HT-29 (cell line): ENCODE measurements at places on chromosomes 7 and 10. TPM values are rescaled to one million over a fixed set of nuclear protein-coding genes. Genes with fewer than 3 reads are reported as not detected.

Gene ASB10
- not detected in 2 replicates for total RNA-seq

Gene GARIN1A
- total RNA-seq: under 0.01 and 0.86 TPM in 2 replicates

Gene KLHL7
- total RNA-seq: 13.0 and 29.9 TPM in 2 replicates

Gene NME8
- total RNA-seq: not detected in 2 replicates

Gene JAKMIP3
- total RNA-seq: 0.08 TPM in 1 of 2 replicates, not detected in the other

Gene SOSTDC1
- total RNA-seq: 21.1 and 22.2 TPM in 2 replicates

Gene ZNF273
- 1.5 and 3.2 TPM in 2 replicates for total RNA-seq

Gene FAM25C
- not detected in 2 replicates for total RNA-seq

Gene ZCCHC24
- 0.10 TPM in 1 of 2 replicates, not detected in the other for total RNA-seq

Gene PNLIPRP2
- not detected in 2 replicates for total RNA-seq

Gene COBL
- total RNA-seq: 7.6 and 8.6 TPM in 2 replicates

Gene UROS
- 44.0 and 48.0 TPM in 2 replicates for total RNA-seq

Gene DKK1
- 23.7 and 28.5 TPM in 2 replicates for total RNA-seq

- no peak for DNase-seq
Observed at GRCh38 chr7:102061354-102061945, 225.2 kb upstream of the SH2B2 start.

DNA sequence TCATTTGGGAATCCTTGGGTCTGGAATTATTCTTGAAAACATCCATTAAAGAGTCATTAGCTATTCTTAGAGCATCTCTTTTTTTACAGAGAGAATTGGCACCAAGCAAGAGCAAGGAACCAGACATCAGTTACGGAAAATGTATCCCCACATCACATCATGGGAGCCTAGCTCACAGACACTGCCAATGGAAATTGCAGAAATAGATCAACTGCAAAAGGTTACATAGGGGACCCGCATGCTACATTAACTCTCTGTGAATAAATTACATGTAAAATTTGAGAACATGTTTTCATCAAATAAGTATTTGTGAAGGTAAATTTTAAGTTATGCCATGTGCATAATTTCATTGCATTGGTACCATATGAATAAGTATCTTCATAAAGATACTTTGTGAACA, 224.8 kb downstream of the ZNF248 start:
- DNase-seq: no peak

- no peak for DNase-seq
Observed at GRCh38 chr7:48637382-48637781, 287.0 kb upstream of the CDC14C start.

GRCh38 chr10:34477249-34477648, 337.8 kb downstream of the PARD3 start:
- DNase-seq: peak; percentile 22

DNA sequence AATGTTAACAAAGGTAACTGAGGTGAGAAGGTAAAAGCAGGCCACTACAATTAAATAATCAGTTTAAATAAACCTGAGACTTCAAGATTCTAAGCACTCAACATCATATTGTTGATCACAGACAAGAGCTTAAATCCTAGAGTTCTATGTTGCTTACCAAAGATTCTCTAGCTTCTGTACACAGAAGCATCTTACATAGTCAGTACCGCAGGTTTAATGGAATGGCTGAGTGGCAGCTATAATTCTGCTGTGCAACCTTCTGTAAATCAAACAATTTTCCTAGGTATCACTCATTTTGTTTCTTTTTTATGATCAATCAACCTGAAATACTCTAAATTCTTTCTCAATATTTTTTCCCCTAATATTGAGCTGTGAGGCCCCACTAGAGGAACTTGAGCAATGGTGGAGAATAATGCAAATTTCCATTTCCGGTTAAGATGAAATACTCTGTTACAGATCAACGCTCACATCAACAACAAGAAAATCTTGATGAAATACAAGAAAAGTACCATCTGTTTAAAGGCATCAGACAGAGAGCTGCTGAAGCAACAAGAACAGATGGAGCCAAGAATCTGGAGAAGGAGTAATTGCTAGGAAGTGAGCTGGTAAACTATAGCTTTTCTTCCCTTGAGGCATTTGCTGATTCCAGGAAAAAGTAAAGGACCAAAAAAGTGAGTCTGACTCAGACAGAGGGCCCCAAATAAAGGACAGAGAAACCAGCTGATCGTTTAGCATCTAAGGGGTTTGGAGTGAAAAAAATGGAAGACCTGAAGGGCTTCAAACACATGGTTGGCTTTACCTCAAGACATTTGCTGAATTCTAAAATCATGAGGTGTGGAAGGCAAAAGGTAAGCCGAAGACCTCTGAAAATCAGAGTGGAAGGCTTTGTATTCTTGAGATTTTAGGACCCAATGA, 22.6 kb downstream of the PNPLA8 start:
- DNase-seq: no peak

DNA sequence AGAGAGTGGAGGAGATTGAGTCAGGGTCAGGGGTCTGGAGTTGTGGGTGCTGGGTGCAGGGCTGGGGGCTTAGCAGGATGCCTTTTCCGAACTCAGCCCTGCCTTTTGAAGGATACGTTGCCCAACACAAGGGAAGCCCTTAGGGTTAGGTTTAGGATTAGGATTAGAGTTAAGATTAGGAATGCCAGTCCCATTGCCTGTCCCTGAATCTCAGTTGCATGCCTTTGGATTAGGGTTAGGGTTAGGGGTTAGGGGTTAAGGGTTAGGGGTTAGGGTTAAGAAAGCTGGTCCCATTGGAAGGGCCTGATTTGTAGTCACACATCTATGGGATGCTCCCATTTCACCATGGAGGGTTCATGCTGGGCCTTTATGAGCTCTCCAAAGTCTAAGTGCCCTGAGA, 20.8 kb upstream of the ZNF488 start:
- no peak for DNase-seq

DNA sequence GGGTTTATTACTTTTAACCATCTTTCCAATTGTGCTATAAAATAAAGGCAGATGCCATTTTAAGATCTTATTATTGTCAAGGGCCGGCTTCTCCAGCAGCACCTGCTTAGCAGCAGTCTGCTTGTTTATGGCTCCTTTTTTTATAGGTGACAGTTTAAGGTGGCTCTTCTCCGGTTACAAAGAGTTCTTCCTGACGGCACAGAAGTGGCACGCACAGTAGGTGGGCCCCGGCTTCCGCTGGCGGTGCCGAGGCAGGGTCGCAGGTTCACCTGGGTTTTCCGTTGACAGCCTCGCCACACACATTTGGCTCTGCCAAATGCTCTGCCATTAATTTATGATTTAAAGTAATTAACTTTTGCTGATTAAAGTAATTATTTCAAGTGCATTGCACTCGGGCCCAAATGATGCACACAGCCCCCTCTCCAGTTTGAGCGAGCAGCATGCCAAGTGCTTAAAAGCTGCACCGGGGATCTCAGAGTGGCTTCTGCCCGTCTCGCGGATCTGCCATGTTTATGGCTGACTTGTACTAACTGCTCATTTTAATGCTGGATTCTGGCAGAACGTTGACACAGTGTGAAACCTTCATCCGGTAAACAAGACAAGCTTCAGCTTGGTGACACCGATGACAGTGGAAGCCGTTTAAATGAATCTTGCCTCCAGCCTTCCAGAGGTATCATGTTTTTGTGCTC, 355.1 kb upstream of the MKI67 start:
- DNase-seq: no peak

DNA sequence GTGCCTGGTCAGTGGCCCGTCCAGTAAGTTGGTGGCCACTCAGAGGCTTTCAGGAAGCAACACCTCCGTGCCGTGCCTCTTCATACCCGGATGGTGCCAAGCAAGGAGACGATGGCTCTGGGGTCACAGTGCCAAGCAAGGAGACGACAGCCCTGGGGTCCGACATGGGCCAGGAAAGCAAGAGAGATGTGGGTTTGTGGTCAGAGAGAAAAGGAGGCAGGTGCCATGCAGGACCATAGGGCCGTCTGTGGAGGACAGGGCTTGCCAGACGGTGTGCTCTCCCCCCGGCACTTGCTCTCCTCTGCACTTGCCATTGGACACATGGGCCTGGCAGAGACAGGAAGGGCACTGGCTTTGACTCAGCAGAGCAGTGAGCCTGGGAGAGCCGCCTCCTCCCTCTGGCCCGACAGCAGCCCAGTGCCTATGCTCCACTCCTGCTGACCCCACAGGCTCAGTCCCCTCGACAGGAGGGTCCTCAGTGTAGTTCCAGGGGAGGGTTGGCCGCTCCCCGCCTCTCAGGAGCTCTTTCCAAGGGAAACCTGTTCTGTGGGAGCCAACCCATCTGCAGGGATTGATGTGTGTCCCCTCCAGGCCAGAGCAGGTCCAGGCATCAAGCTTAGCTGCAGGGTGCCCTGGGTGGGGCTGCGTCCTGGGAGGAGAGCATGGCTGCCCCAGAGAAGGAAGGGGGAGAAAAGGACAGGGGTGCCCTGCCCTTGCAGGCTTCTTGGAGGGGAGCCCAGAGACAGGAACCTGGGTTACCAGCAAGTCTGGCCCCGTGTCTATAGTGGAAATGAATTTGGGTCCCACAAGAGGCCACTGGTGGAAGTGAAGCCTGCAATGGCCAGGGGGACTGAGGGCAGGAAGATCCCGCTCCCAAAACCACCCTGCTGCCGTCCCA, 7.6 kb upstream of the CALML5 start:
- DNase-seq: no peak

GRCh38 chr7:76330261-76330660, 27.8 kb downstream of the HSPB1 start:
- no peak for DNase-seq

- peak; percentile 67 for DNase-seq
Observed at GRCh38 chr7:44196450-44196872, 4.3 kb upstream of the YKT6 start.

GRCh38 chr7:136061433-136061832, 84.3 kb upstream of the MTPN start:
- DNase-seq: no peak

DNA sequence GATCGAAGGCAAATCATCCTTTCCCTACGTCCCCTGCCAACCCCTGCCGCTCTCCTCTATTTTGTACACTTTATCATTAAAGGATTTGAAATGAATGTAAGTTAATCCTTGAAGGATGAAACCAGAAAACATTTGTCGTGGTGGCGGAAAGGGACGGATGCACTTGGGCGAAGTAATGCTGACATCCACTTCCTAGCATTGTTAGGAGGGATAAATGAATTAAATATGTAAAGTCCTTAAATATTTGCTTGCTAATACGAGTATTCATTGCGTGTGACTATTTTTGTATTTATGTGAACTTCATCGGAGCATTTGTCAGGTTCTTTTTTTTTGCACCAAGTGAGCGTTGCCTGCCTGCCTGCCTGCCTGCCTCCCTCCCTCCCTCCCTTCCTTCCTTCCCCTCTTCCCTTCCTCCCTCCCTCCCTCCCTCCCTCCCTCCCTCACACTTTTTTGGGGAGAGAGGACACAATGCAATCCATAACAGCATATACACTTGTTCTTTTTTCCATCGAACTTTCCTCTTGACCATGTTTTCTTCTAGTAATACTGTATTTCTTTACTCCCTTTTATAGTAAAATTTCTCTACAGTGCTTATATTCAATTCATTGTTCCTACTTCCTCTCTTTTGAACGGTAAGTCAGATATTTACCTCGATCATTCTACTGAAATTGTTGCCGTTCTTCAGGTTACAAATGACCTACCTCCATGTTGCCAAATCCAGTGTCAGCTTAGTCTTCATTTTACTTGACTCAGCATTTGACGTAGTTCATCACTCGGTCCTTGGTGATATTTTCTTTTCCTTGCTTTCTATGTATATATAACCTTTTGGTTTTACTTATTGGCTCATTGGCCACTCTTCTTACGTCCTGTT, 831 bp downstream of the CCDC7 start:
- peak; percentile 60 for DNase-seq

GRCh38 chr10:100576282-100576635, 40.5 kb downstream of the HIF1AN start:
- no peak for DNase-seq

- no peak for DNase-seq
Observed at GRCh38 chr10:30805061-30805460, 175.5 kb upstream of the LYZL2 start.

- DNase-seq: no peak
Observed at GRCh38 chr7:81993186-81993585, 223.3 kb upstream of the HGF start.

DNA sequence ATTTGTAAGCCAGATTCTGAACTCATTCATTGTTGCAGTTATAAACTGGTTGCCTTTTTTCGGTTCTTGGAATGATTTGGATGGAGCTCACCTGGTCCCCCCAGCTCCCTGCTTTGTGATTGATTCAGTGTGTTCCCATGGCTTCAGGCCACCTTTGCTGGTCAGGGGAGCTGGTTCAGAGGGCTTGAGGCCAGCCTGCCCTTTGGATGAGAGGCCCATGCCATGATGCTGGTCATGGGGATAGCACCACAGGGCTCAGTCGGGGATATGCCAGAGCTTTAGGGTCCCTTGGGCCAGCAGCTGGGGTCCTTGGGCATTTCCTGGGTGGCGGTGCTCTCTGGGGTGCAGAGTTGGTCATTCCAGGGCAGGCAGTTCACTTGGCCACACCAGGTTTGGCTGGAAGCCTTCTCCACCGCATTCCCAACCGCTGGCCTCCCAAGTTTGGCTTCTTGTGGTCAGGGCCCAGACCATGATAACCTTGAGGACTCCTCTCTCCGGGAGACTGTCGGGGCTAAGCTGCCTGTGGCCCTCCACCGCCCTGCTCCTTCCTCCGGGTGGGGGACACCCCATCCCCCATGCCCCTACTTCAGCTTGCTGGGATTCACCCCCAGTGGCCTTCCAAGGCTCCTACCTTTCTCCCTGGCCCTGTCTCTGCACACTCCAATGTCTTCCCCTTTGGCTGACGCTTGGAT, 65.1 kb downstream of the MGMT start:
- DNase-seq: peak; percentile 6

GRCh38 chr7:139430443-139430842, 53.0 kb downstream of the KLRG2 start:
- no peak for DNase-seq

DNA sequence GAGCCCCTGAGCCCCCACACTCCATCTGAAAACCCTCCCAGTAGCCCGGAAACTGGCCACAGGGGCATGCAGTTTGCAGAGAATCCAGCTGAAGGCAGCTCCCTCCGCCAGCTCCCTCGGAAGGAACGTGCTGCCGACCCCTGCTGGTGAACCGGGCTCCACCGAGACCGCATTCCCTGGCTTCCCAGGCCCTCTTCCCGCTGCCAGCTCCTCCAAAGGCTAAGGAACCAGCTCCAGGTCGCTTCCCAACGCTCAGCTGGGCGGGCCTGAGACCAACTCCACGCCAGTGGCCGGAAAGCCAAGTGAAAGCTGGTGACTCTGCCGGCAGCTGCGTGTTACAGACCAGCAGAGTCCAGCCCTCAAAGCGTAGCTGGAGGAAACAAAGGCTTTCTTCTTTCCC, 35.8 kb downstream of the GPER1 start:
- no peak for DNase-seq

DNA sequence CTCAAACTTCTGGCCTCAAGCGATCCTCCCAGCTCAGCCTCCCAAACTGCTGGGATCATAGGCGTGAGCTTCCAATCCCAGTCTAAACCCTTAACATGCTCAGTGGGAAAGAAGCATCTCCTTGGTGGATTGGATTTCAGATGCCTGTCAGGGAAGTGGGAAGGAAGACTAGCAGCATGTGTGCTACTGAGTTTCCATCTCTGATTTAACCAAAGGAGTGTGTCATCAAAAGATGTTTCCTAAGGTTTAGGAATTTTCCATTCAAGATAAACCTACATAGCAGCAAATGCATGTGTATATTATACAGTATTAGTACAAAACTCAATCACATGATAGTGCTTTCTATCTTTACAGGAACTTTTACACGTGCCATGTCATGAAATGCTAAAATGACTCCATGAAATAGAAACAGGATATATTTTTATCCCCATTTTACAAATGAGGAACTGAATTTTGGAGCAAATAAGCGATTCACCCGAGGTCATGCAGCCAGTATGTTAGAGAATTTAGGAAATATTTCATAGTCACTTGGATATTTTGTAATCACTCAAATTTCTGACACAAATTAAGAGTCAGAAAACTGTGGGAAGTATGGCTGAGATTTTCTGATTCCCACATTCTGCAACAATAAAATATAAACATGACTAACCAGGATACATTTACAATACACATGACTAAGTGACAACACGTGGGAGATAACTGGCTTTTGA, 11.4 kb upstream of the TMEM26 start:
- no peak for DNase-seq
